ENCODE measurements at places on chromosomes 4 and X.

DNA sequence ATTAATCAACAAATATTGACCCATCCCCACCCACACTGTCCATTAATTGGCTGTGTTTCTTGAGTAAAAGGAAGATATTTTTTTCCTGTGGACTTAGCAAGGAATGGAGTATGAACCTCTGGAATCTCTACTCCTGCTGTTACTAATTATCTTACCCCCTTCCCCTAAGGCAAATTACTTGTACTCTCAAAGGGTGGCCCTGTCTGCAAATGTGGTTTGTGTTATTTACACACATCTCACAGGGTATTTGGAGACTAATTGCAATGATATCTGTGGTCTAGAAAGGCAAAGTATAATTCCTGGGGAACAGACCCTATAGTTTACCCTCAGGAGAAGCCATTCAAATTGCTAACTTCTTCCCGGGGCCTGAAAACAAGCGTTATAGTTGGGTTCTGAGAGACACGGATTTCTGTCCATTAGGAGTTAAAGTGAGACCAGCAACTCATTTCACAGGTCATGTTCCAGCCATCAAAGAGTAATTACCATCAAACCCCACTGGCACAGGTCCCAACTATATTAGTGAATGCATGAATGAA lies 133.0 kb upstream of the RASGEF1B start:
- no peak for DNase-seq

GRCh38 chr4:2441393-2442174 lies 22.8 kb downstream of the CFAP99 start:
- peak; percentile 68 for DNase-seq

DNA sequence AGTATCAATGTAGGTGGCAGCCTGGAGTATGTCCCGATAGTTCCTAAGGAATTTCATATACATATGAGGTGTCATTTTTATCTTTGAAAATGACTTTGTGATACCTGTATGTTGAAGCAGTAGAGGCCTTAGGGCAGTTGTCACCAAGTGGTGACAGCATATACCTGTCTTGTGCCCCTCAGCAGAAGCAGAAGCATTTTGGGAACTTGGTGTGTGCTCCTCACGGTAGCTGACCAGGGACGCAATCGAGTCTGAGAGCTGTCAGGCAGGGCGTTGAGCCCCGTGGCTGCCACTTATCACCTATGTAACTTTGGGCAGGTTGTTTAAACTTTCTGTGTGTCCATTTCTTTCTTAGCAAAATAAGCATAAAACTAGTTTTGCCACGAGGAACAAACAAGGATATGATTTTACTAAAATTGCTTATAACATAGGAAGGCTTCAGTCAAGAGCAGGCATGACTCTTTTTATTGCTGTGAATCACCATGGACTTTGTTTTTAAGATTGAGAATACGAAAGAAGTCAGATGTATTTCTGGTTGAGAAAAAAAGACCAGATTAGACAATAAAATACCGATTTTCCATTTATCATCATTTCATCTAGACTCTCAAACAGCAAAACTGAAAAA lies 161.5 kb downstream of the CPE start:
- no peak for DNase-seq

GRCh38 chr4:177803151-177803550 lies 360.9 kb upstream of the AGA start:
- no peak for DNase-seq

DNA sequence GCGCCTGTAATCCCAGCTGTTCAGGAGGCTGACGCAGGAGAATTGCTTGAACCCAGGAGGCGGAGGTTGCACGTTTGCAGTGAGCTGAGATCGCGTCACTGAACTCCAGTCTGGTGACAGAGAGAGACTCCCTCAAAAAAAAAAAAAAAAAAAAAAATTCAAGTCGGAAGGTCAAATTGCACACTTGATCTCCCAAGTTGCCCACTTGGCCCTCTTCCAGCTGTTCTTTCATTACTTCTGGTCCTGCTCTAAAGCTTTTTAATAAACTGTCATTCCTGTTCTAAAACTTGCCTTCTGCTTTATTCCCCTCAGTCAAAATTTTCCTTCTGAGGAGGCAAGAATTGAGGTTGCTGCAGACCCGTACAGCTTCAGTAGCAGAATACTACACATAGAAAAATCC lies 2358.0 kb downstream of the ARAP2 start:
- no peak for DNase-seq

GRCh38 chr4:53804719-53805118 lies 213.4 kb upstream of the LNX1 start:
- peak; percentile 89 for DNase-seq

DNA sequence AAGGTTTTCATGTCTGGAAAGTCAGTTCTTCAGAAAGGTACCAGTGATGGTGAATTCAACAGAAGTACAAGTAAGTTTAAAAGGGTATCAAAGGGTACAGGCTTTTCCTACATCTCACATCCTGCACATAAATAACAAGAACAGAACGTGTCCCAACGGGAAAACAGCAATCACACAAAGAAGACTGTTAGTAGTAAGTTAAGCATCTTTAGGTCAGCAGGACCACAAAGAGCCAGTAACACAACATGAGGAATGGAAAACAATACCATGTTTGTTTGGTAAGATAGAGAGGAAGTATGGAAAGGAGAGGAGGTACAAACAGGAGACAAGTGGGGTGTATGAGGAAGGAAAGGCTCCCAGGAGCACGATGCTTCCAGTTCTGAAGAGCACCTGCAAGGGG lies 43.2 kb downstream of the SAT1 start:
- DNase-seq, result no peak

DNA sequence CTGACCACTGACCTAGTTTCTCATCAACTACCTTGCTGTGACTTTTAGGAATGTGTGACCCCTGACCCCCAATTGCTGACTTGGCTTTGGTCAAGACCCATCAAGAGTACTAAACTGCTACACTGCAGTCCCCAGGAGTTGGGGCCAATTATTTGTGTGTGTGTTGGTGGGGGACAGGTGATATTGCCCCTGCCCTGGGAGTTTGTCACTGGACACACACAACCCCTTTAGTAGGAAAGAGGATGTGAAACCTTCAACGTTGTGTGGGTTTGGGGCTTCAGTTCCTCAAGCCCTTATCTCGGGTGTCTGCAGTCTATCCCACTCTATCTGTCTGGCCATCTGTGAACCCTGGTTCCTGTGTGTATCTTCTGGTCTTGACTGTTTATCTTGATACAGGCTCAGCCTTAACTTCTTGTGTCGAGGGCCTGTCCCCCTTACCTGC lies 6.5 kb downstream of the SASH3 start:
- DNase-seq, result peak; percentile 53

- no peak for DNase-seq
Observed at GRCh38 chrX:154019633-154020528, at the start of gene IRAK1. TSS of gene IRAK1 (minus strand) at chrX:154019902. CDS start at chrX:154019812, 90 bp downstream.

DNA sequence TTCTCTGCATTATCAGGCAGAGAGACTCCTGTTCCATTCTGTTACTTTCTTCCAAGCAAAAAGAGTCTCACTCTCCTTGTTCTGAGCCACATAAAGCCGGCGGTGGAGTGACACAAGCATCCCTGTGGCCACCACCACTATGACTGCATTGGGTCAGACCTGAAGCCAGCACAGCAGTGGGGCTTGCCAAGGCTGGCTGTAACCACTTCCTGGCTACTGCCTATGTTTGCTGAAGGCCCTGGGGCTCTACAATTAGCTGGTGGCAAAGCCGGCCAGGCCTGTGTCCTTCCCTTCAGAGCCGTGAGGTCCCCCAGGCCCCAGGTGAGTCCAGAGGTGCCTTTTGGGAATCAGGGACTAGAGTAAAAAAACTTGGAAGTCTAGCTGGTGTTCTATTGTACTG lies 31.8 kb downstream of the PLAC8 start:
- DNase-seq, result no peak

- no peak for DNase-seq
Observed at GRCh38 chr4:42488114-42488513, 90.8 kb downstream of the SHISA3 start.

- no peak for DNase-seq
Observed at GRCh38 chrX:137424679-137425078, 141.2 kb upstream of the ZIC3 start.

- DNase-seq, result peak; percentile 13
Observed at GRCh38 chr4:73859614-73860088, 6.6 kb downstream of the PF4V1 start.

DNA sequence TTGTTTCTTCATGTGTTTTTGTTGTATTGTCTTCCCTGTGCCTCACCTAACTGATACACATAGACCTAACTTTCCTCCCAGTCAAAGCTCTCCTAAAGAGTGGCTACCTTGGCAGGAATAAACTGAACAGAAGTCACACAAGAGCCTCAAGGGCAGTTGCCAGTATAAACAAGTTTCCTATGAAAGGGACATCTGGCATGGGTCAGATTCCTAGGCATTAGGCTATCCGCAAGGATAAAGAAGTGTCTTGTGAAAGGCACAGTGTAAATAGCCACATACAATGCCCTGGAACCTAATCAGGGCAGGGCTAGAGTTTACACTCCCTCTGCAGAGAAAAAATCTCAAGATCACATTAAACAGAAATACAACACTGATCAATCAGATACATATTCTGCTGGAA lies 220.8 kb downstream of the SPANXN3 start:
- DNase-seq, result no peak

DNA sequence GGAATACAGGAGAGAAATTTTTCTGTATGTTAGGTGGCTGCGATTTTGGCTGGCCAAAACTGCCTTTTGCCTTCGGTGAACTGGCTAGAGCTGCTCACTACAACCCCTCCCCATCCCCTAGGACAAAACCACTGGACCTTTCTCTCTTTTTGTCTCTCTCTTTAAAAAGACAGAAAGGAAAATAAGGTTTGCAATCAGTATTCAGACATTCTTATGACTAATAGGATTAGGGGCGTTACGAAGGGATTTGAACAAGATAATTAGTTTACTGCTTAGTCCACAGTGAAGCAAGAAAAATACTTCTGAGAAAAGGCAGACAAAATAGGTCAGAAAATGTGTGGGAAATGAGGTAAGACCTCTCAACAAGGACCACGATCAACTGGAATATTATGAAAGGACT lies 180.4 kb downstream of the SLIT2 start:
- no peak for DNase-seq

- DNase-seq, result no peak
Observed at GRCh38 chr4:75345423-75345822, 168.8 kb downstream of the RCHY1 start.

DNA sequence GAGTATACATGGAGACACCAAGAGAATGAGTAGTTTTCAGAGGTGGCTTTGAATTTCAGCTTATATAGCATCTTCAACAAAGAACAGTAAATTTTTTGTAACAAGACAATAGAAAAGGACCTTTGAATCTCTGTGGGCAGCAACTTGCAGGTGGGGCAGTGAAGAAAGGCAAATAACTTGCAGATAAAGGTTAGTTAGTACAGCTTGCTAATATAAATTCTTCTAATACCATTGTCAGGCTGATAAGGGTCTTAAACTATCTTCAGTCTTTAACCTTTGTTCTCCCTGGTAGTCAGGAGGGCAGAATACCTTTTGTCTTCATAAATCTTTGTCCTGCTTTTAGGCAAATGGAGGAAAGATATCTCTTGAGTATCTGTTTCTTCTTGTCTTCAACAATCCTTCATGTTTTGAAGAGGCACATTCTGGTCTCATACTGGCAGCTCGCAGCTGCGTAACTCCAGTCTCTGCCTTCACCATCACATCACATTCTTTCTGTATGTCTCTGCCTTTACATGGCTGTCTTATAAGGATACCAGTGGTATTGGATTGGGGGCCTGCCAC lies 16.0 kb downstream of the ANXA3 start:
- DNase-seq, result no peak

GRCh38 chrX:49988143-49988542 lies 65.7 kb downstream of the CLCN5 start:
- DNase-seq, result peak; percentile 13

- no peak for DNase-seq
Observed at GRCh38 chr4:116400480-116400879, 684.9 kb downstream of the TRAM1L1 start.

DNA sequence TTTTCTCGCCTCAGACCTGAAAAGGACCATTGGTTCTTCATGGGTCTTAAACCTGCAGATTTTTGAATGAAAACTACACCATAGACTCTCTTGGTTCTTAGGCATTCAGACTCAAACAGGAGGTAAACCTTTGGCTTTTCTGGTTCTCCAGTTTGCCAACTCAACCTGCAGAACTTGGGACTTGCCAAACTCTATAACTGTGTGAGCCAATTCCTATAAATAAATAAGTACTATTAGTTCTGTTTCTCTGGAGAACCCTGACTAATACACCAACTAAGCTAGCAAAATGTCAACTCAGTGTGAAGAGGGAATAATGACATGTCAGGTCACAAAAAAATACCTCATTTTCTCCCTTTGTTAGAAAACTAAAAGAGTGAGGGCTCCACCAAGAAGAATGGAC lies 374.6 kb downstream of the RAB28 start:
- no peak for DNase-seq

- DNase-seq, result no peak
Observed at GRCh38 chr4:144955104-144955503, 142.9 kb downstream of the ANAPC10 start.

DNA sequence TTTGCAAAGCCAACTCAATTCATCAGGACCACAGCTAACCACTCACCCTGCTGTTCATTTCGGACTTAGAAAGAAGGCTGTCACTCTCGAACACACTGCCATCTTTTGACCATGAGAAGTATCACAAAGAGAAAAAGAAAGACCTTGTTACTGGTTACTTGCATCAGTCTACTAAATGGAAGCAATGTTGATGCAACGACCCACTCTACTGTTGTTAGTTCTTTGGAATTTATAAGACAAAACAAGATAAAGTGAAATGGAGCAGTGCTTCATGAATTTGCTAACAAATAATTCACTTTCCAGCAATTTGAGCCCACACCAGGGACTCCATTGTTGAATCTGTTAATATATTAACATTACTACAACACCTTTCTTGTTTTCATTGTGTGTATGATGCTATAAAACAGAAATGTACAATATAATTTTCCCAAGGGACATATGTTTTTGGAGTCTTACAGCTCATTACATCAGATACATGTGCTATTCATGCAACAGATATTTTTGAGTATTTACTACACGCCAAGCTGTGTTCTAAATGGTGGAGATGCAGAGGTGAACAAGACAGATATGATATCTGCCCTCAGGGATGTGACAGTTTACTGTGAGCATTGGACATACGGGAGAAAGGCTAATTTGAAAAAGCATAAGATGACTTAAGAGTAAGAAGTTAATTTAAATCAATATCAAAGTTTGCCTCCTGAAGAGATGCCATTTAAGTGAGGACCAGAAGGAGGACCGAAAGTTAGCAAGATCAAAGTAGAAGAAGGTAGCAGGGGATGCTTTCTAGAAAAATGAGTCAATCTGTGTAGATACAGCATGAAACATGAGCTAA lies 87.2 kb downstream of the AREG start:
- DNase-seq, result peak; percentile 81

DNA sequence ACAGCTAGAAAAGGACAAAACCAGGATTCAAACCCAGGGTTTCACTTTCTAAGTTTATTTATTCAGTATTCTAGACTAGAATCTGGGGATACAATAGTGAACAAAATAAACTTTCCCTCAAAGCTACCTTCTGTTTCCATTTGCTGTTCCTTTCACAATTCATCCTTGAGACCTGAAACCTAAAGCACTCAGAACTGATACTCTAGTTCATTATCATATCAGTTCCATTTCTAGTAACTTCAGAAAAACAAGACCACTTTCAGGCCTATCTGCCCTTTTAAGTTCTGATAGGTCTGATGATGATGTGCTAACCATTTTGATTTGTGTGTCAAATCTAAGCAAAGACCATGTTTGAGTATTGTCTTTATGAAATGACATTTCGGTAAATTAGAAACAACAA lies 7.8 kb upstream of the XK start:
- DNase-seq, result no peak

Data from Kasumi-1 (cell line).